Stimulated activated CD4-positive, alpha-beta T cell treated with anti-CD3 and anti-CD28 coated beads, Interleukin-2, amount 100 ng/mL, for 48 hours (primary cell): ENCODE measurements at places on chromosomes 6 and 20.

DNA sequence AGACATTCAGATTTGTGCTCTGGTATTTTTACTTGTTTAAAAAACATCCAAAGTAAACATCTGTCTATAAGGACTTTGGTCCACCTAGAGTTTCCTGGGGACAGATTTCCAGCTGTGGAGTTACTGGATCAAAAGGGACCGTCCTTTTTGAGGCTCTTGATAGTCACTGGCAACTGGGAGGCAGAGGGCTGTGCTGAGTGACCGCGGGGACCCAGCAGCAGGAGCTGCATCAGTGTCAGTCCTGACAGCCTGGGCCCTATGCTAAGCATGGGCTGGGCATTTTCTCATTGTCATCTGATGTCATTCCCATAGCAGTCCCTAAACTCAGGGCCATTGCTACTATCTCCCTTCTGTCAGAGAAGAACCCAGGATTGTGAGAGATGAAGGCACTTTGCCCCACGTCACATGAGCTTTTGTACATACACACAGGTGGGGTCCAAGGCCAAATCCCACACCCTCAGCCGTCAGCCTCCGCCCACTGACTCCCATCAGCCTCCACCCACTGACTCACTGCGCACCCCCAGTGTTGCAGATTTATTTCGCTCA lies 293.8 kb downstream of the TAF4 start:
- DNase-seq: no peak

- no peak for DNase-seq
Measured at GRCh38 chr6:73585566-73586415, 65.0 kb upstream of the EEF1A1 start.

DNA sequence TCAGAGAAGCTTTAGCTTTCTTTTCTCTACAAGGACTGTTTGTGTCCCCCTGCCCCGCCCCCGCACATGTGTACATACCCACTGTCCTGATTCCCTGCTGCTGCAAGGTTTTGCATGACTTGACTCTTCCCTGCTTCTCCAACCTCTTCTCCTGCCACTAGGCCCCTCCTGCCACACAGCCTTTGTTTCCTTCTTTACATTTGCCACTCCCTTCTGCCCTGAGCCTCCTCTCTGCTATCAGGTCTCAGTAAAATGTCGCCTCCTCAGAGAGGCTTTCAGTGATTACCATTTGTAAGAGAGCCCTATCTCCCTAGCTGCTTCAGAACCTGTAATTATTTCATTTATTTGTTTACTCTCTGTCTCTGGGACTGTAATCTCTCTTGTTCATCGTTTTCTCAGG lies 56.4 kb upstream of the VSTM2L start:
- no peak for DNase-seq

DNA sequence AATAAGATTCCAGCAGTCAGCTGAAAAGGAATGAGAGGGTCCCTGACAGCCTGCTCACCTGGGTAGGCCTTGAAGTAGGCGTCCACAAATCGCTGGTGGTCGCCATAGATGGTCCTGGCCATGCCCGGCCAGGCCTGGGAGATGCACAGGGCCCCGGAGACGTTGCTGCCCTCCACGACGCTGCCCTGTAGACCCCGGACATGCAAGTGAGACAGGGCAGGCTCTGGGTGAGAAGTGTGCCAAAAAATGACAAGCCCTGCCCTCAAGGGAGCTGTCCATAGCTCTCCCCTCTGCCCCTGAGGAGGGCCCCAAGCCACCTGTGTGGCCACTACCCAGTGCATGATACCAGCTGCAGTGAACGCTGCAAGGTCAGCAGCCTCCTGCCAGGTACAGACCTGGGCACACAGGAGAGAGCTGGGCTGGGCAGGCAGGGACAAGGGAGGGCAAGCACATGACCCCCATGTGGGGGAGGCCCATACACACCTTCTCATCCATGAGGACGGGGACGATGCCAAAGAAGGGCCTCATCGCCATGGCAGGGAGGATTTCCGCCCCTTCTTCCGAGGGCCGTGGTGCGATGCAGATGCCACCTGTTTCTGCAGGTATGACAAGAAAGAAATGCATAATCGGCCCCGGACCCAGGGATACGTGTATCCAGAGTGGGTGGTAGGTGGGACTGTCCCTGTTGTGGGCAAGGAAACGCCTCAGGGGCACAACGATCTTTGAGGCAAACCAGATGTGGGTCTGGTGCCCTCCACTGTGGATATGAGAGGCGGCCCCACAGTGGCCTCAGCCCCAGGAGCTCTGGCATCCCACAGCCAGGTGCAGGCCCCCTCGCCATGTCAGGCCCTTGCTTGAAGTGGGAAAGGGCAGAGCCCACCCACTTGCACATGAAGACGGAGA lies 21.2 kb upstream of the APMAP start:
- DNase-seq: no peak
